Muscle of back (tissue), 13 donors: ENCODE measurements at places on chromosomes 2 and 18.
A peak's percentile ranks its signal among the peaks of the same experiment; 100 is the strongest.

- no peak for DNase-seq
Observed at GRCh38 chr2:216118474-216118873, 9.3 kb downstream of the XRCC5 start.

DNA sequence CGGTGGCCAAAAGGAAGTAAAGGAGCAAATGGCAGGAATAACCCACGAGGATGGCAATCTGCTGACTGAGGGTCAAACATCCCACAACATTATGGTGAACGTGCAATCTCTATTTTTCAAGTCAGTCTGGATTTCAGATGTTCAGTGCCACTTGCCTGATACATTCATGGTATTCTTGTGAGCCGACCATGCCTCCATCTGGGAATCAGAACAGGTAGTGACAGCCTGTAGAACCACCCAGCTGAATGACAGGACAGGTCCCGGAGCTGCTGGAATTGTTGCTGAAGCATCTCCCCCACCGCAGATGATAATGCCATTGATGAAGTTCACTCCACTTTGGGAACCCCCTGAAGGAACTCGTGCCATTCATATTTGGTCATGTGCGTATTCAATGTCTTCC lies 123.2 kb downstream of the CAPN13 start:
- no peak for DNase-seq

- DNase-seq, result no peak
Observed at GRCh38 chr2:167451496-167452289, 563.4 kb downstream of the XIRP2 start.

DNA sequence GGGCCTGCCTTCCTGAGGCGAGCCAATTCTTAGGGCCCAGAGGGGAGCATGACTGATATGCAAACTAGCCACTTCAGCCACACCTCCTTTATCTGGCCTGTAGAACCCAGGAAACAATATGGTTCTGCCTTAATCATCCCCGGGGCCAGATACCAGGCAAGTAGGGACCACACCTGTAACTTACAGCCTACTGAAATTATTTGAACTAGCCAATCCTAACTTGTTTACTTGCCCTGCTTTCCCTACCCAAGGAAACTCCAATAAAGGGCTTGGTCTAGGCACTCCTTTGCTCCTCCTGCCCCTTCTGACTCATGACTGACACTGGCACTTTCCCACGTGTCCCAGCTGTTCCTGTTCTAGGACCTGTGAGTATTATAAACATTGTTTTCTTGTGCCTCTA lies 57.6 kb downstream of the MYOM1 start:
- DNase-seq, result no peak

DNA sequence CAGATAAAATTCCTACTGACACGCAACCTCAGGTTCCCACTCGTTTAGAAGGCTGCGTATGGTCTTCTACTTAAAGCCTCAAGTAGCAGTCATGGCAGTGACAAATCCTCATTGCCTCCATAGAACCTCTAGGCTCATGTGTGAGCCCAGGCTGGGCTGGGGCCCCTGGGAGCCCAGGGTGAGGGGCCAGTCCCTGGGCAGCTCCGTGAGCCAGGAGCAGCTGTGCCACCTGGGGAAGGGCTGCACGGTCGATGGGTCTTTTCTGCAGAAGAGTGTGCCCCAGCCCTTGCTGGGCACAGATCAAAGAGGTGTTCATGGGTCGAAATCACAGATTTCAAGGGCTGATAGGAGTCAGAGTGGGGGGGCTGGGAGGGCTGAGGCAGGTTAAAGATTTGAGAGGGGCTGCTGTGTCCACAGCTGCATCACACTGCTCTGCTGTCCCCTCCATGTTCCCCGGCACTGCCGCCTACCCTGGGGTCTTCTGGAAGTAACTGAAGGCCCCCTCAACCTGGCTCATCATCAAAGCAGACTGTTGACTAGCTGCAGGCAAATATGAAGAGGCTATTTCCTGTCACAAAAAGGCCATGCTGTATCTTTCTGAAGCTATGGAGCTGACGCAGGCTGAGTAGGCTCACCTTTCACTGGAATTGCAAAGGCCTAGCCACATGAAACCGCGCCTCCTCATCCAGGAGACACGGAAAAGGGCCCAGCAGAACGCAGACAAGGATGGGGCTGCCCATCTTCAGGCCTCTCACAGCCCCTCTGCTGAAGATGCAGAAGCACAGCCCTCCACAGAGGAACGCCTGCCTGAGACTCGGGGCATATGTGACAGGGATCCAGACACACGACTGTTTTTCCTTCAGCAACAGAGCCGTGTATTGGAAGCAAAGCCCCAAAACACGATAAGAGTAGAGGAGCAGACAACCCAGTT lies 35.7 kb upstream of the ALPP start:
- no peak for DNase-seq

DNA sequence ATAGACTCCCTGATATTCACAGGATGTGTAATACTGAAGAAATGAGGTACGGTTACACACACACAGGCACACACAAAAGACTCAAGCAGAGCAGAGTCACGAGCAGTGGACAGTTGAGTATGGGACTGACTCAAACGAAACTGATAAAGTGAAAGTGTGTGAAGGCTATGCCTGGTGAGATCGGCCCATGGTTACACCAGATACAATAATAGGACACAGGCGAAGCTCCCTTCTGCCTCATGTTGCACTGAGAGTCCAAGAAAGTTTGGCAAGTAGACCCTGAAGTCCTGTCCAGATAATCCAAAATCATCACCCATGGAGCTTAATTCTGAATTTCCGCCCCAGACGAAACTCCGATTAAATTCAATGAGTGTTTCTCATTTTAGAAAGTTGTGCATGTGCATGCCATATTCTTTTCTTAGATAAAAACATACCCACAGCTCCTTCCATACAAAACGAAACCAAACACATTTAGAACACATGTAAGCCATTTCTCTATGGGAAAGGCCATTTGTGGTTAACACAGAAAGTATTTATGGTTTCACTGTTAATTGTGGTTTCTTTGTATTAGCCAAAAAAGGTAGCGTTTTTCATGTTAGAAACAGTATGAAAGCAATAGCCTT lies 567.6 kb downstream of the PLCL1 start:
- peak; percentile 18 for DNase-seq

- DNase-seq, result no peak
Observed at GRCh38 chr2:100743741-100744140, 76.2 kb upstream of the NPAS2 start.

DNA sequence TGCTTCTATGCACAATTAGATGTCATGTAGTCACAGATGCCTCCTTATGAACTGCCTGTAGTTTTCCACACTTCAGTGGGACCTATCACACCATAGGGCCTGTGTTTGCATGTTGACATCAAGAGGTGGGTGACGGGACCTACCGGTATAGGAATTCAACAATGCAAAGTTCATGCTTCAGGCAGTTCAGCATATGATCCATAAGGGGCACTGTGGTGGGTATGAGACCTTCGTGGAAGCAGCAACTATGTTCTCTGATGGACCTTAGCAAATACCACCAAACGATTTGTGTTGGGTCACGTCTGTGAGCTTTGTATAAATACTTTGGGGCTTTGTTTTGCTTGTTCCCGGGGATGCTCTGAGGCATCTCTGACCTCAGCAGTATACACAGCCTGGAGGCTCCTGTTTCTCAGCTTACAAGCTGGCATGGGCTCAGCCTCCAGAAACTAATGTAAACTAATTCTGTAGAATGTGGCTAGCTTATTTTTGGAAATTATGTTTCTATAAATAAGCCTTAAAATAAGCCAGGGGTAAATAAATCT lies 111.6 kb downstream of the DTNA start:
- no peak for DNase-seq

DNA sequence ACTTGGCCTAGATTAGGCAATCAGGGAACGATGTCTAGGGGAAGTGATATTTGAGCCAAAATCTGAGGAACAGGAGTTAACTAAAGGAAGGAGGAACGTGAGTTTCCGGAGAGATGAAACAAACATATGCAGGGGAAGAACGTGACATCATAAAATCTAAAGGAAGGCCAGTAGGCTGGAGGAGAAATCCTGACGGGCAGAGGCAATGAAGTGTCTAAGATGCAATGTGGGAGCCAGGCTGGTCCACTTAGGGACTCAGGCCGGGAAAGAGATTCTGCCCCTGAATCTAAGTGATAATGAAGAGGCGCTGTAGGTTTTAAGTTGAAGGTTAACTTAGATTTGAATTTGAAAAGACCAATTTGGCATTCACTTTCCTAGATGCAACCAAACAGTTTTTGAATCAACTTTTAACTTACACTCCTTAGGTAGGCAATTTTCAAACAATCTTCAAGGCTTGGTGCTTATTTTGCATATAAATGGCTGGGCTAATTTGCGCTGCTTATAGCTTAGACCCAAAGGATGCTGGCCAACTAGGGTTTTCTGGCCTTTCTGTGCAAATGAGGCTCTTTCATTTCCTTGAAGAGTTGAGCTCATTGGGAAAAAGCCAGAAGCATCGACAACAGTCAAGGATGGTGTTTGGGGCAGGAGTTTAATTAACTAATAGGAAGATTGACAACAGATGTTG lies 221.7 kb downstream of the SOX11 start:
- no peak for DNase-seq

DNA sequence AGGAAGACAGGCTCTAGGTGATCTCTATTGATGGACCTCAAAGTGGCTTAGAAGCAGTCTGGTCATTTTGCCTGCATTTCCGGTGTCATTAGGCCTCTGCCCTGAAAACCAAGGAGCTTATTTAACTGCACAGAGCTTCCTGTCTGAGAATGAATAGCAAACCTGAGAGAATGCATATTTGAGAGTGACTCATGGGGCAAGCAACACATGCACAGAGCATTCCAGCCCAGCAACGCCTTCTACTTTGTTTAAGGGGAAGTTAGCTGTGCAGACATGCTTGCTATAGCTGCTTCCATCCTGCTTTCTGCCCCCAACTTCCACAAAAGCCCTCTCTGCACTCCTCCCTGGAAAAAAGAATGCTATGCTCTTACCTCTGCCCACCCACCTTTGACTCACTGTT lies 232.8 kb downstream of the GRB14 start:
- DNase-seq, result peak; percentile 59

DNA sequence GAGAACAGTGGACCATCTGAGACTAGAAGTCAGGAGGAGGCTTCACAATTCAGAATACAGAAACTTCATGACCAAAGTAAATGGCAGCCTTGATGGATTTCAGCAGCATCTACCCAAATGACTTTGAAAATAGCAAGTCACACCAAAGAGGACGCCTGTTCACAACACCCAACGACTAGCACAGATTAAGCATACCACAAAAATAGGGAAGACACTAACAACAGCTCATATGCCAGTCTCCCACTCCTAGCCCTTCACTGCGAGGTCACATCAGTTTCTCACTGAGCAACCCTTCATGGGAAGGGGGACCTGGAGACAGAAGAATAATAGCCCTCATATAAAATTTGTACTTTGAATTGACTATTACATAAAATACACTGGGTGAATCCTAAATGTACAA lies 228.4 kb upstream of the SLC39A10 start:
- no peak for DNase-seq

- DNase-seq, result no peak
Observed at GRCh38 chr2:160064916-160065315, 2.5 kb upstream of the PLA2R1 start.

DNA sequence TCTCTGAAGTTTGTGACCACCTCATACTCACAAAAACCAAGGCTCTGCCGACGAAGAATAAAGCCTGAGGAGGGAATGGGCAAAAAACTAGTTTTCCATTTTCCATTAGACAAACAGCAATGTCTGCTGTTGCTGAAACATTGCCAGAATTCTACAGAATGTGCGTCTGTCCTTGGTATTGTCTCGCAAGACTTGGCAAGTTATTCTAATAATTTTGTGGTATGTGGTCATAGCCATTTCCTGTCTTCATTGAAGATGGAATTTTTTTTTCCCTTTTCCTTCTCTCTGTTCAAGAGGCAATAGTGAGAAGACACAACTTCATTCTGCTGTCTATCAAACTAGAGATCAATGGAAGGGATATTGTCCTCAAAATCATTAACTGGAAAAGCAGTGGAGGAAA lies 296.1 kb downstream of the RND3 start:
- no peak for DNase-seq

- DNase-seq, result peak; percentile 32
Observed at GRCh38 chr2:18891600-18892345, 302.4 kb upstream of the NT5C1B start.

DNA sequence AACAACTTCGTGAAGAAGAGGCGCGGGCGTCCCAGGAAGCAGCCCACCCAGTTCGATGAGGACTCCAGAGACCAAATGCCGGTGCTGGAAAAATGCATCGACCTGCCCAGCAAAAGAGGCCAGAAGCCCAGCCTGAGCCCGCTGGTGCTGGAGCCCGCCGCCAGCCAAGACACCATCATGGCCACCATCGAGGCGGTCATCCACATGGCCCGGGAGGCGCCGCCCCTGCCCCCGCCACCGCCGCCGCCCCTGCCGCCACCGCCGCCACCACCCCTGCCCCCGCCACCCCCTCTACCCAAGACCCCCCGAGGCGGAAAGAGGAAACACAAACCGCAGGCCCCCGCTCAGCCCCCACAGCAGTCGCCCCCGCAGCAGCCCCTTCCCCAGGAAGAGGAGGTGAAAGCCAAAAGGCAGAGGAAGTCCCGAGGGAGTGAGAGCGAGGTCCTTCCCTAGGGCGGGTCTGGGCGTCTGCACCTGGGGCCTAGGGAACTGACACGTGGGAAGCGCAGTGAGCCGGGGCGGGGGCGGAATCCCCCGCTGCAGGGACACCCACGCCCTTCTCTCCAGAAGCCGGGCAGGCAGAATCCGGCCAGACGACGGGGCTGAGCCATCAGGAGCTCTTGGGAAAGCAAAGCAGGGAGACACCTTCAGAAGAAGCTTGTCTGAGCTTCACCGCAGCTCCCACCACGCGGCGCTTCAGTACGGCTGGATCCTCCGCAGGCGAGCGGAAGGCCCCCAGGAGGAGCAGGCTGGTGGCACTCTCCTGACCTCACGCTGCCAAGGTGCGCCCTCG lies 382.8 kb downstream of the SETBP1 start:
- no peak for DNase-seq

- DNase-seq, result no peak
Observed at GRCh38 chr2:149537092-149537726, 50.4 kb downstream of the MMADHC start.

DNA sequence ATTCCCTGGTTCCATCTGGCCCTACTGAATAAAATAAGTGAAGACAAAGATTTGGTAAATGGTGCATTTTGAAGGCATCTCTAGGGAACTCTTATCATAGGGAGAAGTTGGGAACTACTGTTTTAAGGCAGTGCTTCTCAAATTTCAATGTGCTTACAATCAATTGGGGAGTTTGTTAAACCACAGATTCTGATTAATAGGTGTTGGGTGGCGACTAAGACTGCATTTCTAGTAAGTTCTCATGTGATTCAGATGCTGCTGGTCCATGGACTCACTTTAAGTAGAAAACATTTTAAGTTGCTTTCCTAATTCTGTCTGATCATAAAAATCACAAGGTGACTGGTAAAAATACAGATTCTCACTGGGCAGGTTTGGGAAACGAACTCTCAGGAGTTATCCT lies 14.6 kb downstream of the FARSB start:
- no peak for DNase-seq

GRCh38 chr18:64134044-64134747 lies 14.7 kb downstream of the LINC00305 start:
- no peak for DNase-seq

- no peak for DNase-seq
Observed at GRCh38 chr2:187799601-187800000, 245.4 kb upstream of the TFPI start.

DNA sequence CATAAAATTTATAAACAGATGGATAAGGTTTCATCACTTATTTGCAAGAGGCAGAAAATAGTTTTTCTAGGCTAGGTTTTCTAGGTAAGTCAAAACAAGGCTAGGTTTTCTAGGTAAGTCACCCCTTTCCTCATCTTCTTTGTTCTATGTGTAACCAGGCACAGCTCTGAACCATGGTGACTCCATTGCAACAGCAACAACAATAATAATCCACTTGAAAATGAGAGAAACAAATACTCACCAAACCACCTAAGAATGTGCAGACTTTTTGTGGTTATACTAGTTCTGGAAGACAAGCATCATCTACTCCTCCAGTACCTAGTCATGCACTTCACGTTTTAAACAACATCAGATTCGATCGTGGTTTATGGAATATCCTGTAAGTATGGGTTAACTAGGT lies 237.4 kb upstream of the ACVR2A start:
- DNase-seq, result no peak
